ENCODE measurements at places on chromosomes 2 and 18.

DNA sequence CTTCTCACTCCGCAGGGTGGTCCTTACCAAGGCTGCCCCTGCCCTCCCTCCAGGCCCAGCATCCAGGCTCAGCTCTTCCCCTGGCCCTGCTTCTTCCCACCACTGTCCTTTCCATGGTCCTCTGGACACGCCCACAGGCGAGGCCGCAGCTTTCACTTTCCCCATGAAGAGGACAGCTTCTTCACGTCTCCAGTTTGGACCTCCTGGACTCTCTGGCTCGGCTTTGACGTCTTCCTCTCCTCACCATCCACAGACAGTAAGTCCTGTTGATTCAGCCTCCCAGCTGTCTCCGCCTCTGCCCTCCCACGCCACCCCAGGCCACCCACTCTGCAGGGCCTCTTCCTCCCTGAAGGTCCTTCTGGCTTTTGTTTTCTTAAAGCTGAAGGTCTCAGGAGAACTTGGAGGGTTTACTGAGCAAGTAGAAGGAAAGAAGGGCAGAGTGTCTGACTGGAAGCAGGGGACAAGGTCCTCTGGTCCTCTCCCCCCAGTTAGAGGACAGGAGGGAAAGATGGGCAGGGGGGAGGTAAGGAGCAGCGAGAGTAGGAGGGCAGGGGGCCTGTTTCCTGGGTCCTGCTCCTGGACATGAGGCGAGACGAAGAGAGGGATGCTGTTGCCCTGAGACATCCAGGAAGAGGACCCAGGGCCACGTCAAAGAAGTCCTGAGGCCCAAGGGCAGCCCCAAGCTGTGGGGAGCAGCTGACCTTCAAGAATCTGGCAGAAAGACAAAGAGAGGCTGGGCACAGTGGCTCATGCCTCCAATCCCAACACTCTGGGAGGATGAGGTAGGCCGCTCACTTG is 24.7 kb upstream of the NMUR1 start:
- DNase-seq: no peak

DNA sequence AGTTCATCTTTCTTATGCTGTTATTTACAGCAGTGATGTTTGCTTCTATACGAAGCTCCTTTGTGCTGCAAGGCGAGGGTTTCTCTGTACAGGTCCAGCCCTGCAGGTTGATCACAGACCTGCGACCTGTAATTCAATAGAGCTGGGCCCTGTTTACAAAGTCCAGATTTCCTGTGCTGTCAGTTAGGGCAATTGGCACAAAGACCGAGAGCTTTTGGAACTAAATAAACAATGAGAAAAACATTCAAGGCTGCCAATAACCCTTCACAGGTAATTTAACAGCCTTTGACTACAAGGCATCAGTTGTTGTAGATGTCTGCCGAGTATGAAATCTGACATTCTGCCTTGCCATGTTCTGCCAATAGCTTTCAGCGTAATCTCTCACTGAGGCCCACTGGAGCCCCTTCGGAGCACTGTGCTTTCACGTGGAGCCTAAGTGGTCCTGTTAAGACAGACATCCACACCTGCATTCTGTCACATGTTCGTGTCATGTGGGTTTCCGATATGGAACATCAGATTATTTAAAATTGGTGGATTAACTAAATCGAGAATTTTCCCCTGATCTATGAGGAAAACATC is 232.5 kb downstream of the PTGR3 start:
- DNase-seq: no peak

DNA sequence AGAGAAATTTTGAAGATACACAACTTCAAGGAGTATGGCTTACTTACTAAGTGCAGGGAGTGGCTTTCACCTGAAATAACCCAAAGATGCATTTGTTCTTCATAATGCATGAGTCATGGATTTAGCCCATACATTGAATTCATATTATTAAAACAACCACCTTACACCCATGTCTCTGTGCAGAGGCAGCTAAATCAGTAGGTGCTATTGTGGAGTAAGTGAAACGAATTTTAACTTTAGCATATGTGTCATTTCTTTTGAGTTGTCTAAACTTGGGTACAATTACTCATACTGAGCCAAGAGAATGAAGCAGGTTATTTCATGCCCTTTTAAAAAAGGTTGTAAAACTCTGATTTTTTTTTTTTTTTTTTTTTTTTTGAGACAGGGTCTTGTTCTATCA is 11.0 kb upstream of the ANKRD29 start:
- DNase-seq: no peak

DNA sequence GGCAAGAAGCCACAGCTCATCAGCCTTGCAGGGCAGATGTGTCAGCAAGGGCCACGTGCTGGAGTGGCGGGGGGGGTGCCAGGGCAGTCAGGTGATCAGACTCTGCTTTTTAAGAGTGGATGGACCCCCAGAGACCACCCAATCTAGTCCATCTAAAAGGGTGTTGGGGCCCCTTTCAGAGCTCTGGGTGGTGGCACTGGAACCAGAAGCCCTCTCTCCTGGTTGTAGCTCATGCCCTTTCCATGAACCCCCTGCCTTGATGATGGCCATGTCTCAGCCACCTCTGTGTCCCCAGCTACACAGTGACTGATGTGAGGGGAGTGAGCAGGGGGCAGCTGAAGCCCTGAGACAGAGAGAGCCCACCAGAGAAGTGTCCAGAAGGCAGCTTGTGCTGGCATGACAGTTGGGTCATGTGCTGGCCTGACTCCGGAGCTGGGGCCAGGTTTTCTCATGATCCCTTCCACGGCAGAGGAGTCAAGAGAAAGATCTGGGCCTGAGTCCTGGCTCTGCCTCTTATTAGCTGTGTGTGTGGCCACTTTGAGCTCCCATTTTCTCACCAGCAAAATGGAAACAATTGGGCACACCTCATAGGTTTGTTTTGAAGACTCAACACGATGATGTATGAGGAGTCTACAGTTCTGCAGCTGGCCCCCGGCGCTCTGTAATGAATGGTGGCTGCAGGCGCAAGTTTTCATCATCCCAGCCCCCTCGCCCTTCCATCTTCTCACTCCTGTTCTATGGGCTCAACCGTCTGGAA is 195.7 kb downstream of the ZFP36L2 start:
- DNase-seq: no peak

GRCh38 chr2:150426724-150427123 is 60.7 kb downstream of the RND3 start:
- no peak for DNase-seq

- DNase-seq: no peak
Observed at GRCh38 chr2:47493317-47494035, 90.5 kb downstream of the MSH2 start.

DNA sequence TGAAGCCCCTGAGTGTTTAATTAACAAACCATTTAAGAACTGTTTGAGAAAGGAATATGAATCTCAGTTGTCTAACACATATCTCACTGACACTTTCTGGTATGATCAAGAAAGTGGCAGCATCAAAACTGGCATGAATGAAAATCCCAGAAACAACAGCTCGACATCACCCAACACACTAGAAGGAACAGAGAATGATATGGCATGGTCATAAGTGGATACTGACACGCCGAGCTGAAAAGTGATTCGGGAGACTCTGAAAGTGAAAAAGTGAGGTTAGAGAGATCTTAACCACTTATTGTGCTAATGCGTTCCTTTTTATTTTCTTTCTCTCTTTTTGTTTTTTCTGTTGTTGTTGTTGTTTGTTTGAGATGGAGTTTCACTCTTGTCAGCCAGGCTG is 37.9 kb downstream of the MRPL35 start:
- DNase-seq: no peak

GRCh38 chr18:54515149-54515548 is 75.9 kb upstream of the DYNAP start:
- DNase-seq: peak; percentile 1

- DNase-seq: no peak
Observed at GRCh38 chr2:69366-70344, 23.4 kb upstream of the FAM110C start.

DNA sequence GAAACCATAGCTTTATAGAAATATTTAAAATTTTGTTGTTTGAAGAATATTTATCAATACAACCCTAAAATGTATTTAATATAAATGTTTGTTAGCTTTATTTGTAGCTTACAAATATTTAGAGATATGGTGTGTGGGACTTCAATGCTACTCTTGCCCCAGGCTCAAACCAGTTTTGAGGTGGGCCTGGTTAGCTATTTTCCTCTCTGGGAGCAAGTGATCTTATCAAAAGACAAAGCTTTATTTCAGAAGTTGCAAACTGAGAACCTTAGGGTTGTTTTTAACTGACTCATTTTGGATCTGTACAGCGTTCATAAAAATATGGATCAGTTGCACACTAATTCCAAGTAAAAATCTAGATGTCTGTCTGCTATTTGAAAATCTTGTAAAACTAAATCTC is 563.6 kb upstream of the CDH2 start:
- no peak for DNase-seq

GRCh38 chr2:12320991-12321641 is 395.6 kb upstream of the TRIB2 start:
- no peak for DNase-seq

DNA sequence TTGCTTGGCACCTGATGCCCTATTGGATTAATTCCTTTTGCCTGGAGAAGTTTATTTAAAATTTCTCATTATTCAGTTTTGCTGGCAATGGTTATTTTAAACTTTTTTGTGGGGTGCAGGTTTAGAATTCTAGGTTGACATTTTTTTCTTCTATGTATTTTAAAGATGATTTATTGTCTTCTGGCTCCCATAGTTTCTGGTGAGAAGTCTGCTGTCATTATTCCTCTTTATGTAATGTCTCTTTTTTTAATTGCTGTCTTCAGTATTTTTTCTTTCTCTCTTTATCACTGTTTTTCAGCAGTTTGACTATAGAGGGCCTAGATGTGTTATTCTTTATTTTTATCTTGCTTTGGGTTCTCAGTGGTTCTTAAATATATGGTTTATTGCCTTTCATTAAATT is 182.2 kb upstream of the STON1 start:
- DNase-seq: no peak

DNA sequence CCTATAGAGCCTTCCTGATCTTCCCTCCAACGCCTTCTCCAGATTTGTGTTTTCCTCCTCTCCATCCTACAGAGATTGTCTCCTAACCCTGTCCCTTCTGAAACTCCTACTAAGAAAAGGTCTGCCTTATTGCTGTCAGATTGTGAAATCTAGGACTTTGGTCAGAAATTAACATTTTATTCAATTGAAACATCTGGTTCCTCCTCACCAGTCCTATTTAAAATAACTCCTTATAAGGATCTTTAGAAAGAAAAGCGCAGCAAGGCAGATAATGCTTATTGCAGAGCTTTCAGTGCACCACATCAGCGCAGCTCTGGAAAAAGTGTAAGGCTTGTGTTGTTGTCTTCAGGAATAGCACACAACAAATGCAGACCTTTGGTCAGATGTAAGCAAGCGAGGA is 477.8 kb upstream of the CHST9 start:
- DNase-seq: no peak

- DNase-seq: no peak
Observed at GRCh38 chr2:66845307-66845706, 410.4 kb downstream of the MEIS1 start.

DNA sequence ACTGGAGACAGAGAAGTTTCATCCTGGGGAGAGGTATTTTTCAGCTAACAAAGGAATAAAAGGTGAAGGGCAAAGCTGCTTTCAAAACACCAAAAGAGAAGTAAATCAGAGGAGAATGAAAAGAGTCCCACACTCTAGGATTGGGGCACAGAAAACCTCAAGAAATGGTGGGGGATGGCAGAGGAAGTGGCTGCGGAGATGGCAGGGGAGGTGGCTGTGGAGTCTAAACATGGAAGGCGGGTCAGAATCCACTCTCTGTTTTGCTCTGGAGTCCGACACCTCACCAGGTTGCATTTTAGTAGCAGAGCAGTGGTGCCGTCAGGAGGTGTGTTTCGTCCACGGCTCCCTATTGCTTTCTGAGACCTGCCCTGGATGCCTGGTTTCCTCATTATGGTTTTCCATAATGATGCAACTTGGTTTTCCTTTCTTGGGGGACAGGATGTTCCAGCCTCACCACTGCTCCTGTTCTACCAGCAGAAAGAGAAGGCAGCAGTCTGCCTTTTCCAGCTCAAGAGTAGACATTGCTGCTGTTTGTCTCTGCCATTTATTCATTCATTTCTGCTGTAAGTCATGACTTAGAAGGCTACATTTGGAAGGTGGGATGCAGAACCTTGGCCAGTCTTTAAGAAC is 188.7 kb downstream of the ANKRD44 start:
- no peak for DNase-seq

- DNase-seq: no peak
Observed at GRCh38 chr2:13109516-13109915, 392.8 kb downstream of the TRIB2 start.

DNA sequence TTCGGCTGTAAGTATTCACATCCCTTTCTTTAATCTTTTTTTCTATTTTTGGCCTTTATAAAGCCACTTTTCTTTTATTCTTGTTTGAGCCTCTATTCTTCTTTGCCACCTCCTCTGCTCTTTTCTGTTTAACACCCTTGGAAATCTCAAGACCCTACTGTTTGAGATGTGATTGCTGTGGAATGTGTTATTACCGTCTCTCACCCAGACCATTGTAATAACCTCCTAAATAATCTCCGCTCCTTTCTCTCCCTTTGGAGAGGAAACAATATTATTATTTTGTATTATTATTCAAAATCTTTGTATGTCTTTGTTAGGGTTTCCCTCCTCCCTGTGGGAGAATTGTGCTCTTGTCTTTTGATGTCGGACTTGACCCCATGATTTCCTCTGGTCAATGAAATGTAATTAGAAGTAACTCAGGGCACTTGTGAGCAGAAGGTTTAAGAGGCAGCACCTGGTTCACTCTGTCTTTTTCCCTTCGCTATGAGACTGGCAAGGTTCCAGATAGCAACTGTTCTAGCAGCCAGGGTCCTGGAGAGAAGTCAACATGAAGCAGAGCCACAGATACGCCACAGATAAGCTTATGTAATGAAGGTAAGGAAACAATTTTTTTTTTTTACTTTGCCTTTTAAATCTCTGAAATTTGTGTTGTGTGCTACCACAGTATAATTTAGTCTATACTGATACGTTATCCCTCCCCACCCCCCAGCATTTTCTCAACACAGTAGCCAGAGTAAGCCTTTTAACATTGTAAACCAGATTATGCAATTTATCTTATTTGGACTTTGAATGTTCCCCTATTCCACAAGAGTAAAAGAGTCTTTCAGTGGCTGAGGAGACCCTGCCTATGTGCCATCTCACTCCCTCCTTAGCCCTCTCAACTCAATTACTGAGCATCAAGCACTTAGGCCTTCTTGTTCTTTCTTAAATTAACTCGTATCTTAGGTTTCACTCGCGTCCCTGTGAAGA is 601.2 kb upstream of the ZNF804A start:
- no peak for DNase-seq

GRCh38 chr2:173652311-173652710 is 297.6 kb downstream of the CDCA7 start:
- no peak for DNase-seq

- DNase-seq: no peak
Observed at GRCh38 chr2:188328419-188328818, 36.7 kb downstream of the GULP1 start.

Measured in activated CD4-positive, alpha-beta T cell treated with anti-CD3 and anti-CD28 coated beads, Interleukin-2, Interleukin-6, amounts not matched to agents 100 ng/mL and 50 ng/mL, durations not matched to agents 16 hours and 8 hours (primary cell).